ENCODE measurements at places on chromosomes 3 and 15.
A peak's percentile ranks its signal among the peaks of the same experiment; 100 is the strongest.

- DNase-seq, result no peak
These were observed 343.7 kb downstream of the NSUN3 start for GRCh38 chr3:94406595-94406994.

DNA sequence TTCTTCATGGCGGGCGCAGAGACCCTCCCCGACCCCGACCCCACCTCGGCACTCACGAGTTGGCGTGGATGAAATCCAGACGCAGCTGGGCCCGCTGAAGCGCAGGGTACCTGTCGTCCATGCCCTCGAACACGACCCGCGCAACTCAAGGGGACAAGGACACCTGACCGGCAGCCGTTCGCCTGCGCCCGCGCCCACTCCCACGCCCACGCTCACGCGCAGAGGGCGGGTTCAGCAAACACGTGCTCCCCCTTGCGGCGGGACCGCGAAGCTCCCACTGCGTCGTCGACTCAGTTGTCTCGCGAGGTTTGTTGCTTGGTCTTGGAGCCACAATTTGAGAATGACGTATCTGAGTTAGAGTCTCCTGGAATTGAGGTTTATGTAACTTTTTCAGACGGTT, at the start of gene MORC1:
Gene MORC1, minus strand, starts transcription at position 196 of the 400 bp plus-strand sequence. Its CDS starts 75 bp downstream, at position 121.
- no peak for DNase-seq

- peak; percentile 30 for DNase-seq
These were observed at the start of gene C2CD4A for GRCh38 chr15:62066663-62067447. C2CD4A (plus strand) TSS chr15:62066977; CDS start chr15:62067614, 637 bp downstream.

- DNase-seq, result no peak
These were observed 43.8 kb upstream of the LEKR1 start for GRCh38 chr3:156782319-156782718.

Measured in activated T-helper 1 cell treated with anti-CD3 and anti-CD28 coated beads, Interleukin-2, amount 50 U/mL, for 16 hours (primary cell).